CD4-positive, alpha-beta T cell treated with Interleukin-15 for 4 hours (primary cell): ENCODE measurements at places on chromosomes 7 and 10.
A peak's percentile ranks its signal among the peaks of the same experiment; 100 is the strongest.

DNA sequence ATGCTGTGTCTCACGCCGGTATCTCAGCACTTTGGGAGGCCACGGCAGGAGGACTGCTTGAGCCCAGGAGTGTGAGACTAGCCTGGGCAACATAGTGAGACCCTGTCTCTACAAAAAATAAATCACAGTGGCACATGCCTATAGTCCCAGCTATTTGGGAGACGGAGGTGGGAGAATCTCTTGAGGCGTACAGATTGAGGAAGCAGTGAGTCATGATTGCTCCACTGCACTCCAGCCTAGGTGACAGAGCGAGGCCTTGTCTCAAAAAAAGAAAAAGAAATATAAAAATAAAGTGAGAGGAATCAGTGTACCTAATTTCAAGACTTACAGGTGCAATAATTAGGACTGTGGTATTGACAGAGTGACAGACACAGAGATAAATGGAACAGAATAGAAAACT lies 23.9 kb downstream of the SLC25A40 start:
- no peak for DNase-seq

DNA sequence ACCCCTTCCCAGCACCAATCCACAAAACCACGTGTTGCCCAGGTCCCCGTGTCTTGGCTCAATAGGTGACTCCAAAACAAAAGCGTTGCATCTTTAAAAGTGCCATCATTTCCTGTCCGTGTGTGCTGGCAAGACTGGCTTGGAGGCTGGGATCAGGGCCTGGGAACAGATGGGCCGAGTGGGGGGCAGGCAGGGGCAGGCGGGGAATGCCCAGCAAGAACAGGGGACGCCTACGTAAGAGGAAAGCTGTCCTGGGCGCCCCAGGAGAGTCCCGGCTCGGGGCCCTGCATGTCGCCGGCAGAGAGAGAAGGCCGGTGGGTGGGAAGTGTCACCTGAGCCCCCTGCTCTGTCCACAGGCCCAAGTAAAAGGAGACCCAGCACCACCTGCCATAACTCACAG lies 86.5 kb downstream of the PAXIP1 start:
- no peak for DNase-seq

GRCh38 chr10:133465950-133466474 lies 12.3 kb downstream of the SCART1 start:
- DNase-seq = no peak

- DNase-seq = no peak
These were observed 8.1 kb downstream of the SKIDA1 start for GRCh38 chr10:21517134-21518031.

- no peak for DNase-seq
These were observed 178.5 kb downstream of the TCF7L2 start for GRCh38 chr10:113128450-113129070.

GRCh38 chr7:50396856-50397255 lies 53.3 kb downstream of the FIGNL1 start:
- peak; percentile 56 for DNase-seq

GRCh38 chr7:44287488-44288380 lies 37.7 kb downstream of the CAMK2B start:
- no peak for DNase-seq

DNA sequence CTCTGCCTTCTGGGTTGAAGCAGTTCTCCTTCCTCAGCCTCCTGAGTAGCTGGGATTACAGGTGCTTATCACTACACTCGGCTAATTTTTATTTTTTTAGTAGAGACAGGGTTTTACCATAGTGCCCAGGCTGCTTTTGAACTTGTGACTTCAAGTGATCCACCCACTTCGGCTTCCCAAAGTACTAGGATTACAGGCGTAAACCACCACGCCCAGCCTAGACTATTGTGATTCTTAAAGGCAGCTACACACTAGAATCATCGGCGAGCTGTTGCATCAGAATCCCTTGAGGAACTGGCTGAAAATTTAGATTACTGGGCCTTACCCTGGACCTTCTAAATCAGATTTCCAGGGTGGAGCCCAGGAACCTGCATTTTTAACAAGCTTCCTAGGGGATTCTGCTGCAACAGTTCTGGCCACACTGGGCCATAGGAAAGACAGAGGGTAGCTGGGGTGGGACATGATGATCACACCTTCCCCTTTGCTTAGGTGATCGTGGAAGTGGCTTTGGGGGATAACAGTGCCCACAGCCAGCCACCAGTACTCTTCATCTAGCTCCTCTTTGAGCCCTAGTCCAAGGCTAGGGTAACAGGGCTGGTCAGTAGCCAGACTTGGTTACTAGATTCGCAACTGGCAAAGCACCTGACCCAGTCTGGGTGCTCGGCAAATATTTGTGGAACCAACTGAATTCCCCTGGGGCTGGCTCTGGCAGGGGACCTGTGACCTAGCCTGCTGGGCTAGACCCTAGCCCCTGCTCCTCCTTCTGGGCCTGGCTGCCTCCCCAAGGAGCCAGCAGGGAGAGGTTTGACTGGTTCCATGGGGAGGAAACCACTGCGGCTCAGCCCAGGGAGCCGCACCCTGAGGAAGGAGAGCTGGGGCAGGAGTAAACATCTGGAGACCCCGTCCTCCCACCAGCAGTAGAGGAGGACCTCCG lies 67.1 kb upstream of the DUSP5 start:
- DNase-seq = no peak

DNA sequence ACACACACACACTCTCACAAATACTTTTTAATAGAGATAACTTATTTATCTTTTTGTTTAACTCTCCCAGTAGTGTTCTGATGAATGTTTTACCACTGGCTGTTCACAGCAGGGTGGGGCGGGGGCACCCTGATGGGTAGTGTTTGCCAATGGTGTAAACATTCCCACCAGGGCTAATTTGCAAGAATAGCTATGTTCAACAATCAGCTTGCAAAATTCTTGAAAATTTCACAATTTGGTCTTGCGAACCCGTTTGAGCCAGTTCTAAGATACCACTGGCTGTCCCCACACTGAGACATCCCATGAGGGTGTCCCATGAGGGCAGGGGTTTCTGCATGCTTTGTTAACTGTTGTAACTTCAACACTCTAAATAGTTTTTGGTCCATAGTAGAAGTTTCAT lies 348.5 kb downstream of the CXCL12 start:
- no peak for DNase-seq

DNA sequence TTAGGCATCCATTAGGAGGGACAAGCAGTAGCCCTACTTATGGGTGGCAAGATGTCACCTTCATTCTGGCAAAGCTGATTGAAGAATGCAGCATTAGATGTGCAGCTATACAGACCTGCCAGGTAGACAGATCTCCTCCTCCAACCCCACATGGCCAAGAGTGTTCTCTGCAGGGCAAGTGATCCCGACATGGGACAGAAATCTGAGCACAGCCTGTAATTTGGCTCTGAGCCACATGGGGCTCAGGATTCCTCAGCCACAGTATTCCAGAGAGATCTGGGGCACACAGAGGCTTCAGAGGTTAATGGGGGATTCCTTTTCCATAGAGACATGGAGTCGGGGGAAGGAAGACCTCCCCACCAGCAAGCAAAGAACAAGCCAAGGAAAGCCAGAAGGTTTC lies 58.7 kb upstream of the GDF10 start:
- no peak for DNase-seq

DNA sequence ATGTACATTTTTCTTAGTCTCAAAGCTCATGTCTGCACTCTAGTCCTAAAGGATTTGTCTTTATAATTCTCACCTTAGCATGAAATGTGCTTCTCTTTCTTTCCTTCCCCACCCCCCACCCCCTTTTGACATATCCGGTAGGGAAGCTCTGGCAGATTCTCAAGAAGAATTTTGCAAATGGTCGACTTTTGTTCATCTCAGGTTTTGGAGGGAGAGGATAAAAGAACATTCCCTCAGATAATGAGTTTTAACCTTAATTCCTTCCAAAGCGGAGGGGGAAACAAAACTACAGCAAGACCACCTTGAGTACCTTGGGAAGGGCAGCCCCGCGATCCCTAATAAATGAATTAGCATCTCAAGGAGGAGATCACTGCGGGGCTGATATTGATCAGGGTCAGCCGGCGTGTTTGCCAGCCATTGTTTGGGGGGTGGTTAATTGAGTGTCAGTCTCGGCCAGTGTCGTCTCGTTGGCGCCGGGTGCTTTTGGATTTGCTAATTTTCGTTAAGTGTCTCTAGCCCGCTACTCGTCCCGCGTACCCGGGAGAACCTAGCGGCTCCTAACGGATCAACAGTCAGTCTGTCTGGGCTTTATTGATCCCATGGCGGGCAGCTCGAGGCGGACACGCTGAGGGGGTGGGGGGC lies 874 bp upstream of the BAMBI start:
- DNase-seq = no peak

GRCh38 chr10:129712000-129712399 lies 245.0 kb downstream of the MGMT start:
- no peak for DNase-seq

DNA sequence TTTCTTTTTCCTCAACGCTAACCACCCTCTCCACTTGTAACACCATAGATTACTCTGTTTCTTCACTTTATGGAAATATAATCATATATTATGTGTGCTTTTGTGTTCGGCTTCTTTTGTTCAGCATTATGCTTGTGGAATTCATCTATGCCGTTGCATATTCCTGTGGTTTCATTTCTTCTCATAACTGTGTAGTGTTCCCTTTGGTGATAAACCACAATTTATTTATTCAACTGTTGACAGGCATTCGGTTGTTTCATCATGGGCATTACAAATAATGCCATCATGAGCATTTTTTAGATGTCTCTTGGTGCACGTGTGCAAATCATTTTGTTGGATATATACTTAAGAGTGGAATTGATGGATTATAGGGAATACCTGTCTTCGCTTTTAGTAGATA lies 12.1 kb downstream of the AVL9 start:
- DNase-seq = no peak

DNA sequence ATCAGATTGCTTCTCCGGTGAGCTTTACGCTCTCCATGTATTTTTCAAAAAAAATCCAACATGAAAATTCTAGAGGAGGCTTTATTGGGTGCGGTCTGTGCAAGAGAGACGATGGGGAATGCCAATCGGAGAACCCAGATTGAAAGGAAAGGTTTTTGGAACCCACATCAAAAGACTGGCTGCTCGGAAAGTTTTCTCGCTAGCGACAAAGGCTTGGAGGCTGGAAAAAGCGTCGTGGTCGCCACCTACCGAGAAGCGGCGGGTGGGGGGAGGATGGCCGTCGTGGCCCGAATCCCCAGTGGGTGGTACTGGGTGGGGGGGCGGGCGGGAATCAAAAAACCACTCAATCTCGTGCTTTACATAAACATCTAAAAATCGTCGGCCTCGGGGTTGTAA lies 1.1 kb upstream of the GTF2I start:
- peak; percentile 57 for DNase-seq

- no peak for DNase-seq
These were observed 79.6 kb upstream of the AUTS2 start for GRCh38 chr7:69518705-69519077.

- DNase-seq = no peak
These were observed 355.8 kb upstream of the SORCS1 start for GRCh38 chr10:107520348-107520747.

DNA sequence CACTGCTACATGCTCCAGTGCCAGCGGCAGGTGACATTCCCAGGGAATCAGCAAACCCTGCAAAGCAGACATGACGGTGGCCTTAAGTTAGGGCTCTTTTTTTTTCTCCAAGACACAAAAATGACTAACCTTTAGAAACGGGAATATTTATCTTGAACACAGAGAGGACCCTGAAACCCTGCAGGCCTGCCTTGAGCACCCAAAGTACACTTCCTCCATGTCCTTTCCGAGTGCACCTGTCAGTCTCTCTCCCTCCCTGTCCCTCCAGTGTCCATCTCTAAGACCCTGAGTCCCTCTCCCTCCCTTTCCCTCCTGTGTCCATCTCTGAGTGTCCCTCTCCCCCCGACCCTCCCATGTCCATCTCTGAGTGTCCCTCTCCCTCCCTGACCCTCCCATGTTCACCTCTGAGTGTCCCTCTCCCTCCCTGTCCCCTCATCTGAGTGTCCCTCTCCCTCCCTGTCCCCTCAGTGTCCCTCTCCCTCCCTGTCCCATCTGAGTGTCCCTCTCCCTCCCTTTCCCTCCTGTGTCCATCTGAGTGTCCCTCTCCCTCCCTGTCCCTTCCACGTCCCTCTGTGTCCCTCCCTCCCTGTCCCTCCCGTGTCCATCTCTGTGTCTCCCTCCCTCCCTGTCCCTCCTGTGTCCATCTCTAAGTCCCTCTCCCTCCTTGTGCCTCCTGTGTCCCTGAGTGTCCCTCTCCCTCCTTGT lies 51.2 kb upstream of the CAMK2B start:
- DNase-seq = no peak
